ENCODE measurements at places on chromosomes 7 and 10.

DNA sequence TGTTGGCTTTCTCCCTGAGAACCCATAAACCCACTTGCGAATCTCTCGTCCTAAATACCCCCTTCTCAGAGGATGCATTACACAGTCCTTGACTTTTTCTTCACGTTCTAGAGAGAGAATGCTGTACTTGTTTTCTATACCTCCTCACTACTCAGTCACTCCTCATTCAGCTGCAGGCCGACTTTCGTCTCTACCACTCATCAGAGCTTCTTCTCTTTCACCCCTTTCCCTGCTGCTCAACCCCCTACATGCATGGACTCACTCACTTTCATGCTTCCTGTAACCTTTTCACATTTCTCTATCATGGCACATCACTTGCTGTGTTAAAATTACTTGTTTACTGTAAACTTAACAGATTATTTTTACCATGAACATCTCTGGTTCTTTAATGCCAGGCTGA is 19.8 kb downstream of the MDFIC start:
- DNase-seq, result no peak

GRCh38 chr7:155893176-155893575 is 80.9 kb upstream of the SHH start:
- no peak for DNase-seq

GRCh38 chr10:54665095-54665494 is 135.9 kb downstream of the PCDH15 start:
- DNase-seq, result no peak

- no peak for DNase-seq
These were observed 148.0 kb downstream of the FGFR2 start for GRCh38 chr10:121450247-121450646.

Data from BE2C (cell line).